ENCODE measurements at places on chromosomes 4 and X.

GRCh38 chrX:119488749-119489148, 20.5 kb downstream of the SLC25A5 start:
- DNase-seq = no peak

DNA sequence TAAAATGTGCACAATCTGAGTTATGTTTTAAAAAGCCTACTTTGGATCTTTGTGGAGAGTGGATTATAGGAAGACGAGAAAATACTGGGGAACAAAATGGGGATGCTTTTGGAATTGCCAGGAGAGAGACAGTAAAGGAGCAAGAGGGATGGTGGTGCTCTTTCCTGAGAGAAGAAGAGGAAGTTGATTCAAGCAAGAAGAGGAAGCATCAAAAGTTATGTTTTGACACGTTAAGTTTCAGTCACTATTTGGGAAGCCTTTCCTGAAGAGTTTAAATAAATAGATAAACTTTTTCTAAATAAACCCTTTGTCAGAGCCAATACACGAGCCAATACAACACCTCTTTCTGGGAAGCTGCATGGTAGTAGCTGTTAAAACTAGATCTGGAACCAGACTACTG, 394.1 kb downstream of the GALNTL6 start:
- DNase-seq = peak; percentile 7

DNA sequence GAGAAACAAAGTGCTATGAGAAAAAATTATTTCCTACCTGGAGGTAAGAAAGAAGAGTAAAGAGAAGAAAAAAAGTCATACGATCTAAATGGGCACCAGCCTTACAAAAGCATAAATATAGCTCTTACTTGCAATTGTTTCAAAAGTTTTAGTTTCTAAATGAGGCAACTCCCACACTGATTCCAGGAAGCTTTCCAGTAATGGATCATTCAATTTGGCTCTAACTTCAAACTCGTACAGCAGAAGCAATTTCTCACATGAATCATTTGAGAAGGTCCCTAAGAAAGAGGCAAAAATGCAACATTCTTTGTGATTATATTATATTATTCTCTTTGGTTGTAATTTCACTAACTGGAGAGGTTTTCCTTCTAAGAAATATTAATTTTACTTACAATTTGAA, 109.9 kb downstream of the DLG3 start:
- no peak for DNase-seq

DNA sequence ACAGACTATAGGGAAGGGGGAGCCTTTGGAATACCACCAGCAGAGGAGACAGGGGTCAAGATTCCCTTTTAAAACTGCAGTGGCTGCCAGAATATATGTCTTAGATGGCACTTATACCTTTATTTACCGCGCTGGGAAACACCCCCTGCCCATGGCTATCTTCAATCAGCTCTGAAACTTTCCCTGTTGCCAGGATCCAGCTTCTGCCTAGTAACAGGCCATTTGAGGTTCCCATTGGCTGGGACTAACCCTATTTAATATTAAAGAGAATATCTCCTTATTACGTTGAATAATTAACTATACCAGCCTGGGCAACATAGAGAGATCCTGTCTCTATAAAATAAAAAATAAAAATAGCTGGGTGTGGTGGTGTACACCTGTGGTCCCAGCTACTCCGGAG, 23.8 kb downstream of the SOWAHB start:
- DNase-seq = no peak

DNA sequence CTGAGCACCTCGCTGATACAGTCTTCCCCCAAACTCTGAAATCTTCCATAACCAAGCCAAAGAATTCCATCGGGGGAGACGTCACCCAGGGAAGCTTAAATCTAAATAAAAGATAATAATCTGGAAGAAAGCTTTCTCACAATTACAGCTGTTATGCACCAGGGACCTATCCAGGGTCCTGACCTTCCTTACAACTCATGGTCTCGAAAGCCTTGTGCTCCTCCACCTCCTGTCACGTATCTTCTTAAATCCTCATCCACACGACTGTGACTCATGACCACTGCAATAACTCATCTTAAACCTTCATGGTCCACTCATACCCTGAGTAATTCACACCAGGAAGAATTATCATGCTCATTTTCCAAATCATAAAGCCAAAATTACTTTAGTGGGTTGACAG, 166.8 kb upstream of the FRG1 start:
- no peak for DNase-seq

GRCh38 chrX:151402719-151403390, 5.8 kb downstream of the VMA21 start:
- DNase-seq = no peak

DNA sequence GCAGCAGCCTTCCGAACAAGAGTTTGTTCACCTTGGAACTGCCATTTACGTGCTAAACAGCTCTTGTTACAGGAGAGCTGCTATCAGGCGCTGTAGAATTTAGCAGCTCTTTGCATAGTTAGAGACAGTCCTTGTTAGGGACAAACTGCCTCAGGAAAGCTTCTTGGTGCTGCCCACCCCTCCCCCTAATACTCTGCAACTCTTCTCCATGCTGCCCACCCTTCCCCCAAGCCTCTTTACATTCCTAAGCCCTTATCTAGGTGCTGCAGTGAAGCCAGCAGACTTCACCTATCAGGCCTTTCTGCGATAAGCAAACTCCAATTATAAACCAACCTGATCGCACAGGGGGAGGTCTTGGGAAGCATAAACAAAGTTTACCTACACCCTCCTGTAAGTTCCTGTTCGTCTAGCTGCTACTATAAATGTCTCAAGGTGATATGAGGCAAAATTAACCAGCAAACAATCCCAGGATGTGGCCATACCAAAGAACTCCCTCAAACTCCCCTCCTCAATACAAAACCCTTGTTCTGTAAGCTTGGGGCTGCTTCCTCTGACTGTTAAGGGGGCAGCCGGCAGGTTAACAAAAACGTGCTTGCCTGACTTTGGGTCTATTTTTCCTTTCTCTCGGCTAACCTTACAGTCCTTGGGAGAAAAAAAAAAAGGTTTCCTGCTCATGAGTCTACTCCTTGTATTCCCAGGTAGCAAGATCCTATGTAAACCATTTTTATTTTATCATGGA, 74.0 kb upstream of the GC start:
- DNase-seq = no peak

DNA sequence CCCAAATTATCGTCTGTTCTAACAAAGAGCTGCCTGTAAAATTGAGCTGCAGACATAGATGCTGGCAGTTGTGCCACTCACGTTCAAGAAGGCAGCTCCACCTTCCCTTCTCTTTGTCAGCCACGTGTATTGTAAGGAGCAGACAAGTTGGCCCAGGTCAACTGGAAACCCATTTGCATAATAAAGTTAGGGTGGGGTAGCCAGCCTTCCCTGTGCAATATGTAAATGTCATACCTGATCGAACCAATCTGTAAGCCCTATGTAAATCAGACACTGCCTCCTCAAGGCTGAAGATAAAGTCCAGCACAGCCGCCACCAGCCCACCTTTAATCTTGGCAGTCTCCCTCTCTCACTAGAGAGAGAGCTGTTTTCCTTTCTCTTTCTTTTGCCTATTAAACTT, 117.2 kb downstream of the TMEM144 start:
- DNase-seq = no peak
